A172 (cell line): ENCODE measurements at places on chromosomes 3 and 15.

DNA sequence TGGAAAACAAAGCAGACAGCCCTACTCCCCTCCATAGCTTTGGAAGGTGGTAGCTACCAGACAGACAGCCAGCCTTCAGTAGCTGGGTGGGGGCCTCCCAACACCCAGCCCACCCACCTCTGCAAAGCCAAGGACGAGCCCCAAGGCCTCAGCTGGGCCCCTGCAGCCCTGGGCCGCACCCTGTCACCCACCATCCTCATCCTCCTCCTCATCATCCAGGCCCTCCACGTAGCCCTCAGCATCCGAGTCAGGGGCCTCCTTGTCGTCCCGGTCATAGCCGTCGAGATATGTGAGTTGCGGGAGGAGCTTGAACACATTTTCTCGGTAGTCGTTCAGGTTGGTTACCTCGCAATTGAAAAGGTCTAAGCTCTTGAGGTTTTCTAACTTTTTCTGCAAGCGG is 36.5 kb downstream of the ANP32A start:
- no peak for DNase-seq

DNA sequence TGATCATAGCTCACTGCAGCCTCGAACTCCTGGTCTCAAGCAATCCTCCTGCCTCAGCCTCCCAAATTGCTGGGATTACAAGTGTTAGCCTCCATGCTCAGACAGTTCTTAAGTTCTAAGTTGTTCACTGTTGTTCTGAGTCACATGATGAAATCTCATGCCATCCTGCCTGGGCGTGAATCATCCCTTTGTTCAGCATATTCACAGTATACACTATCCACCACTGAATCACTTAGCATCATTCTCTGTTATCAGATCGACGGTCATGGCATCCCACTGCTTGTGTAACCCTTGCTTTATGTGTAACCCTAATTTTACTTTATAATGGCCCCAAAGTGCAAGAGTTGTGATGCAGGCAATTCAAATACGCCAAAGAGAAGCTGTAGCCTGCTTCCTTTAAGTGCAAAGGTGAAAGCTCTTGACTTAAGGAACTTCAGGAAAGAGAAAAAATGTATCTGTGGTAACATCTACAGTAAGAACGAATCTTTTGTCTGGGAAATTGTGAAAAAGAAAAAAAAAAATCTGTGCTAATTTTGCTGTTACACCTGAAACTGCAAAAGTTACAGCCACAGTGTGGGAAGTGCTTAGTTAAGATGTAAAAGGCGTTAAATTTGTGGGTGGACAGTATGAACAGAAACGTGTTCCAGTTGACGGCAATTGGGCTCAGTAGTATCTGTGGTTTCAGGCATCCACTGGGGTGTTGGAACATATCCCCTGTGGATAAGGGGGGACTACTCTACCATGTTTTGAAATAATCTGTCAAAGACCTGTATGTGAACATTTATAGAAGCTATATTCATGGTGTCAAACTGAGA is 80.6 kb downstream of the PCOLCE2 start:
- DNase-seq, result peak; percentile 82

DNA sequence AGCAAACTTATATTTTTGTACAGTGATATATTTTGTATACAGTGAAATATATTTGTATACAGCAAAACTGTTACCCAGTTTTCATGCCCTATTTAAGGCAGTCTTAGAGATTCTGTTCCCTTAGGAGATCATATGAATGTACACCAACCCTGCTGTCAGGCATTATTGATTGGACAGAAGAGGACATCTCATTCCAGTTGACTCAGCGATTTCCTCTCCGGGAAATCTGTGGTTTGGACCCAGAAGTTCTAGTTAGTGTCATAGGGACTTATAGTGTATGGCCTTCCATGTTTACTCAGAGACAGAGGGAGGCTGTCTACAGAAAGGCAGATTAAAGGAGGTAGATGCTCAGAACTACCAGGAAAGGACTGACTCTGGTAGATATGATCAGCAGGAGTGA is 318.8 kb upstream of the KCNMB2 start:
- no peak for DNase-seq

- no peak for DNase-seq
These were observed 108.1 kb upstream of the TNFAIP8L3 start for GRCh38 chr15:51202783-51203182.

- DNase-seq, result no peak
These were observed 34.3 kb downstream of the U2SURP start for GRCh38 chr3:143035466-143036211.

DNA sequence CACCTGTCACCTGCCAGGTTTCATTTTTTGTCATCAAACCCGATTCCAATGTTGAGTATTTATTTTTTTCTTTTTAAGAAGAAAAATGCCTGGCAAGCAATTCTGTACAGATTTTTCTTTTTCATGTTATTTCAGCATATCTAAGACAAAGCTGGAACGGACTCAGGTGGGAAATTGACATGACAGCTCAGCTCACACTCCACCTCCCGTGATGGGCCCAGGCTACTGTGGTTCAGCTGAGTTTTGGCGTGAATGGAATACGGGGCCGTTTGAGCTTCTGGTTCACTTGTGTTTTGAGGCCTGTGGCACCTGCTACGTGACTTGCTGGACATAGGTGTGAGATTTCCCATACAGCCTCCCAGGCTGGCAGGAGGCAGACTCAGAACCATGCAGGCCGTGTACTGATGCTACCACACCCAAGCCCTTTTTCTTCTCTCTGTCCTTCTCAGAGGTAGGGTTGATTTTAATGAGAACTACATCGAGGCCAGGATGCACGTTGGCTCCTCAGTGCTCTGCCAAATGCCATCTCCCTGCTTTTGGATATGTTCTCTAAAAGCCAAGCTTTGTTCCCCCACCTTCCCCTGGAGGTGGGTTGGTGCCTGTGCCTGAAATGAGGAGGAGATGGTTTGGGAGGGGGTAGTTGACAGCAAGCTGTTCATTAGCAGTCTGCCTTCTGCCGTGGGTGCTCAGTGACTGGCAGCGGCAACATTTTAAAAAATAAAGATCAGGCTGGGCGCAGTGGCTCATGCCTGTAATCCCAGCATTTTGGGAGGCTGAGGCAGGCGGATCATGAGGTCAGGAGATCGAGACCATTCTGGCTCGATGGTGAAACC is 48.7 kb downstream of the TRAK1 start:
- no peak for DNase-seq

DNA sequence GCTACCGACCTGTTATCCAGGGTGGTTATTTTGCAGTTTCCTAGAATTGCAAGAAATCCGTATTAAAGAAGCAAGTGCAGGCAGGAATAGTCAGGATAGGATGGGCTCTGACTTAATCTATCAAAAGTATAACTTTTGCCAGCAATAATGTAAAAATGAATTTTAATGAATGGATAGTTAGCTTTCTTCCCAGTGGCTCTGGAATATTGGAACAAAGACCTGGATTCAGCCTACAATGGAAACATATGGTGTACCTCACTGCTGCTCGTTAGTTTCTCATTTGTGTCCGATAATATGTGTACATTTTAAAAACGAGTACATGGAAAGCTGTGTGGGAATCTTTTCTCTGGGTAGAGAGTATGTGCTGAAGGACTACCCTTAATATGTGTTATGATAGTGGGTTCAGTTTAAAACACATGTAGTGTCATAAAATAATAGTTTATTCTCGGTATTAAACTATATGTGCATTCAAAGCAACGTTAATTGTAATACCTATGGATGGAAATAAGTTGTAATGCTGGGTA is 805 bp downstream of the SERPINI1 start:
- no peak for DNase-seq
